OCI-M1 (cell line): ENCODE measurements at places on chromosomes 5 and 9.

- peak; percentile 66 for DNase-seq
Measured at GRCh38 chr5:1111727-1112289, at the start of gene SLC12A7. TSS of gene SLC12A7 (minus strand) at chr5:1112063. CDS start at chr5:1111991, 72 bp downstream.

DNA sequence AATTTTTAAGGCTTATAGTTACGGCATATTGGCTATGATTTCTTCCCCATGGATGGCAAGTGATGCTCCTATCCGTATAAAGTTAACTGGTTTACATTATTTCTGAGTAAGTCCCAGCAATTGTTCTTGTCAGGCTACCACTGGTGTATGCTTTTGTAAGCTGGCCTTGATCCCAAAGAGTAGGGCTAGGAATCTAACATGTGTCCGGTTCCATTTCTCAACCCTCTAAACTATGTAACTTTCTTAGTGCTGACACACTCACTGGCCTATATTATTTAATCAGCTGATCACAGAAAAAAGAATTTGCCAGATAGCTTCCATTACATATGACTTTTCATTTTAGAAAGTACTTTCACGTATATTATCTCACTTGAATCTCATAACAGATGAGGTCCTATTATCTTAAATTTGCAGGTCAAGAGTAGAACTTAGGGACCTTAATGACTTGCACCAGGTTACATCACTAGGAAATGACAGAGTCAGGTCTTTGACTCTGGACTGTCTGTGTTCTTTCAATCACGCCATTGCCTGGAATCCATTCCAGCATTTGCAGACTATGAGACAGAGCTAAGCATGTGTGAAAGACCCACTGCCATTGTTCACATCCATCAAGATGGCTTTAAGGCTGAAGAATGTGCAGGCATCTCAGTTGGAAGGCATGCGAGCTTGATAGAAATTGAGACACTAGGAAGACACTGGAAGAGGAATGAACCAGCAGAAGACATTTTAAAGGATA, 362.9 kb downstream of the ARRDC3 start:
- DNase-seq = no peak

DNA sequence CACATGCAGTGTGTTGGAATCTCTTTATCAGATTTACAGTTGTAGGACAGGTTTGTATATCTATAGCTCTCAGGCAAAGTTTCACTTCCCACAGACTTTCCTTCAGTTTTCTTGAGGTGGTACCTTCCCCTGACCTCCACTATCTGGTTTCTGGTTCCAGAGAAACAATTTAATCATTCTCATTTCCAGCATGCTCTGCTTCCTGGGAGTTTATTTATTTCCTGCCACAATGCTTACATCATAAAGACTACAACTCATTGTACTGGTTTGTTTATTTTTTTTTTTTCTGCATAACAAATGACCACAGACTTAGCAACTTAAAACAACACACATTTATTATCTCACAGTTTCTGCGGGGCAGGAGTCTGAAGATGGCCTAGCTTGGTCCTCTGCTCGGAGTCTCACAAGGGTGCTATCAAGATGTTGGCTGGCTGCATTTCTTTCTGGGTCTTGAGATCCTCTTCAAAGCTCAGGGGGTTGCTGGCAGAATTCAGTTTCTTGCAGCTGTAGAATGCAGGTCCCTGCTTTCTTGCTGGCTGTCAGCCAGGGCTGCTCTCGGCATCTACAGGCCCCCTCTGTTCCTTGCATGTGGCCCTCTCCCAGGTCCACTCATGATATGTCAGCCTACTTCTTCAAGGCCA, 247.7 kb downstream of the ENC1 start:
- DNase-seq = peak; percentile 22

- DNase-seq = peak; percentile 86
Measured at GRCh38 chr9:107749787-107750444, 260.3 kb upstream of the KLF4 start.
